Fibroblast of villous mesenchyme (primary cell): ENCODE measurements at places on chromosomes 13 and 19. TPM values are rescaled to one million over a fixed set of nuclear protein-coding genes. Genes with fewer than 3 reads are reported as not detected.

- DNase-seq, result no peak
Measured at GRCh38 chr19:33638167-33639034, 16.6 kb downstream of the CHST8 start.

Gene FUT1
- under 0.01 TPM in 2 replicates for total RNA-seq

Gene ACP7
- total RNA-seq, result not detected in 2 replicates

Gene CKAP2
- 20.9 and 39.3 TPM in 2 replicates for total RNA-seq

Gene IQCN
- 0.86 and 0.97 TPM in 2 replicates for total RNA-seq

- DNase-seq, result no peak
Measured at GRCh38 chr13:26459276-26460131, 98.0 kb upstream of the WASF3 start.

GRCh38 chr13:98445340-98446233, 131.3 kb downstream of the STK24 start:
- peak; percentile 58 for DNase-seq

GRCh38 chr13:24854311-24854710, 90.3 kb downstream of the RNF17 start:
- DNase-seq, result no peak

Gene DNAAF3
- total RNA-seq, result under 0.01 TPM in 1 of 2 replicates, not detected in the other

Gene GPC6
- total RNA-seq, result 6.0 and 16.1 TPM in 2 replicates

DNA sequence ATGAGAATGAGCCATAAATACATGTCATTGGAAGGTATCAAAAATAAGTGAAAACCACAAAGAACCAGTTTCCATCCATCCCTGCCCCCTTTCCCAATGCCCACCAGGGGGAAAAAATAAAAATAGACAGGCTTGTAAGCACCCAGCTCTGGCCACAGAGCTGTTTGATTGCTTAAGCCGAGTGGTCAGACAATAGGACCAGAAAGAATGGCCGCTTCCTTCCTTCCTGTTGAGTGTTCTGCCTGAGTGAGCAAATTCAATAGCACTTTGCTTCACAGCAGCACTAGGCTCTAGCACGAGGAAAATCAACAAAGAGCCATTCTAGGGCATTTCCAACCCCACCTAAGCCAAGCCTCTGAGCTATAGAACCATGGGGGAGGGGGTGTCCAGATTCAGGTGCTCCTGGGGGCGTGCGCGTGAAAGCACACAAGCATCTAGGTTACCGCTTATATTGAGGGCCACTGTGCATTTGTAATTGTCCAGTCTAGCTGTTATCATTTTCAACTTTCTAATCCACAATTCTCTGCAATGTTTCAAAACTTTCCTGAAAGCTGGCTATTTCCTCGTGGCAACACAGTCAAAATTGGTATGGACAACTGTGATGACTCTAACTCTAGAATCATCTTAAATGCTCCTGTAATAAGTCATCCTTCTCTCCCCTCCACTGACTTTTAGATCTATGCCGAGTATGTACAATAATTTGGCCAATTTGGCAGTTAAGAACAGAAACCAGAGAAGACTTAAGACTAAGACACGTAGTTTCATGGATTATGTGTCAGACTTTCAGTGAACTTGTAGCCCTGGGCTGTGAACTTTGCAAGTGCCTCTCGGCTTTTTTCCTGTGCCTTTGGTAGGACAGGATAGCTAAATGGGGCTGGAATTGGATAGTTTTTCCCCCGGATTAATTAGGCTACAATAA, 64.3 kb downstream of the SPRY2 start:
- peak; percentile 7 for DNase-seq

GRCh38 chr13:20924758-20925394, 22.3 kb upstream of the XPO4 start:
- DNase-seq, result peak; percentile 89

GRCh38 chr13:105232439-105232838, 1303.0 kb downstream of the EFNB2 start:
- peak; percentile 17 for DNase-seq

GRCh38 chr13:113579686-113580085, 4.9 kb upstream of the TFDP1 start:
- no peak for DNase-seq

GRCh38 chr19:9916719-9917118, 19.6 kb downstream of the OLFM2 start:
- DNase-seq, result no peak

GRCh38 chr13:94331281-94331680, 148.2 kb downstream of the DCT start:
- no peak for DNase-seq

- DNase-seq, result no peak
Measured at GRCh38 chr13:67299751-67300150, 69.6 kb upstream of the PCDH9 start.

Gene CGB5
- total RNA-seq, result 0.32 TPM in 1 of 2 replicates, not detected in the other

Gene ZNF816
- total RNA-seq, result 4.5 and 11.7 TPM in 2 replicates

Gene PRODH2
- total RNA-seq, result not detected in 2 replicates

- peak; percentile 76 for DNase-seq
Measured at GRCh38 chr13:50323440-50324065, 308.3 kb downstream of the KCNRG start.

Gene IFNL1
- not detected in 2 replicates for total RNA-seq

DNA sequence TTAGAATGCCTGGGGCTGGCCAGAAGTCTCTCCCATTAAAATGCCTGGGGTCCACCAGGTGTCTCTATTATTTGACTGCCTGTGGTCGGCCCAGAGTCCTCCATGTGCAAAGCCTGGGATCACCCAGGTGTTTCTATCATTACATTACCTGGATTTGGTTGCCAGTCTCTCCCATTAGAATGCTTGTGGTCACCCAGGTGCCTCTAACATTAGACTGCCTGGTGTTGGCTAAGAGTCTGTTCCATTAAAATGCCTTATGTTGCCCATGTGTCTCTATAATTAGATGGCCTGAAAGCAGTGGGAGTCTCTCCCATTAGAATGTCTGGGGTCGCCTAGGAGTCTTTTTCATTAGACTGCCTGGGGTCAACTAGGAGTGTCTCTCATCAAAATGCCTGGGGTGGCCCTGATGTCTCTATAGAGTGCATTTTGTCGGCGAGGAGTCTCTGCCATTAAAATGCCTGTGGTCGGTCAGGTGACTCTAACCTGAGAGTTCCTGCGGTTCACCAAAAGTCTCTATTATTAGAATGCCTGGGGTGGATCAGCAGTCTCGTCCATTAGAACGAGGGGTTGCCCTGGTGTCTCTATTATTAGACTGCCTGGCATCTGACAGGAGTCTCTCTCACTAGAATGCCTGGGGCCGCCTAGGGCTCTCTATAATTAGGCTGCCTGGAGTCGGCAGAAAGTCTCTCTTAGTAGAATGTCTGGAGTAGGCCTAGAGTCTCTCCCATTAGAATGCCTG, 1540.5 kb downstream of the UQCRFS1 start:
- no peak for DNase-seq

- DNase-seq, result no peak
Measured at GRCh38 chr19:8584965-8585893, 8.0 kb upstream of the MYO1F start.

DNA sequence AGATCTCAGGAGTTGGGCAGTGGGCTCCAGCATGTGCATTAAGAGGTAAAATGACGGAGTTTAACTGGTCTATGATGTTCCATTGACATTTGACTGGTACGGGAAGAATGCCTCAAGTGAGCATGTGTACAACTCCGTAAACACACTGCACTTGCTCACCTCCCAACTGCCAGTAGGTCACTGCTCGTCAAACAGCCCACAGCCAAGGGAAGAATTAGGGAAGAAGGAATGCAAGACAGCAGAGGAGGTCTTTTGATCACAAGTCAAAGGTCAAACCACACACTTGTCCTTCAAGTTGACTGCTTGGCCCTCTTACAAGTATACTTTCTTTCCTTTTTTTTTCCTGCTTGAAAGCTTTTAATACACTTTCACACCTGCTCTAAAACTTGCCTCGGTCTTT, 236.7 kb downstream of the B3GLCT start:
- no peak for DNase-seq

Gene LGALS4
- 0.43 TPM in 1 of 2 replicates, not detected in the other for total RNA-seq

Gene CRLF1
- not detected in 2 replicates for total RNA-seq

DNA sequence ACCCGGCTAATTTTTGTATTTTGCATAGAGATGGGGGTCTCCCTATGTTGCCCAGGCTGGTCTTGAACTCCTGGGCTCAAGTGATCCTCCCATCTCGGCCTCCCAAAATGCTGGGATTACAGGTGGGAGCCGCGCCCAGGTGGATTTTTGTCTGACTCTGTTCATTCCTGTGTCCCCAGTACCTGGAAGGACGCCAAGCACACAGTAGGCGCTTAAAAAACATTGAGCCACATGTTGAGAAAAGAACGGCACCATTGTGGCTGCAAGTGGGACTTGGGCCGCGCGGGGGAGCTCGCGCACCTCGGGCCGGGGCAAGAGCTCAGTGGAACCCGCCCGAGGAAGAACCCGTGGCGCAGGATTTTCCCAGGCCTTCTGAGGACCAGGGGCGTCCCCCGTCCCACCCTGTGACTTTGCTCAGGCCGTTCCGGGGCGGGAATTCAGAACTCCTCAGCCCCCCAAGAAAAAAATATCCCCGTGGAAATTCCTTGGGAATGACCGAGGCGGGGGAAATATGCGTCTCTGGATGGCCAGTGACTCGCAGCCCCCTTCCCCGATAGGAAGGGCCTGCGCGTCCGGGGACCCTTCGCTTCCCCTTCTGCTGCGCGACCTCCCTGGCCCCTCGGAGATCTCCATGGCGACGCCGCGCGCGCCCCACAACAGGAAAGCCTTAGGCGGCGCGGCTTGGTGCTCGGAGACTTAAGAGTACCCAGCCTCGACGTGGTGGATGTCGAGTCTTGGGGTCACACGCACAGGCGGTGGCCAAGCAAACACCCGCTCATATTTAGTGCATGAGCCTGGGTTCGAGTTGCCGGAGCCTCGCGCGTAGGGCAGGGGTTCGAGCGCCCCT, 1.4 kb upstream of the ICAM1 start:
- DNase-seq, result peak; percentile 73

- peak; percentile 52 for DNase-seq
Measured at GRCh38 chr19:835210-835810, 5.5 kb upstream of the PRTN3 start.

DNA sequence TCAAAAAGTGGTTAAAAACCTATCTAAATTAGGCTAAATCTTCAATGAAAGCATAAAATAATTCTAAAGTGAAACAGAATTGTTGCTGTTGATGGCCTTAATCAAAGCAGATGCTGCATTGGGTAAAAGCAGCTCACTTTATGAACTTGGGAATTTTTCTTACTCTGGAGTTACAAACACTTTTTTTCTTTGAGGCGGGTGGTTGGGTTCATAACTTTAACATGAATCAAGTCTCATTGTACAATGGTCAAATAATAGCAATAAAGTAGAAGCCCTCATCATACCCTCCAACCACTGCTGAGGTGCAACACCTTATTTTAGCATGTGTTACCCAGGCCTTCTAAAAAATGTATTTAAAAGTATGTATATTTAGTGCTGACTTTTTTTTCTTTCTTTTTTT, 29.1 kb downstream of the NUP58 start:
- no peak for DNase-seq

- no peak for DNase-seq
Measured at GRCh38 chr19:47022541-47023447, 3.2 kb downstream of the NPAS1 start.

DNA sequence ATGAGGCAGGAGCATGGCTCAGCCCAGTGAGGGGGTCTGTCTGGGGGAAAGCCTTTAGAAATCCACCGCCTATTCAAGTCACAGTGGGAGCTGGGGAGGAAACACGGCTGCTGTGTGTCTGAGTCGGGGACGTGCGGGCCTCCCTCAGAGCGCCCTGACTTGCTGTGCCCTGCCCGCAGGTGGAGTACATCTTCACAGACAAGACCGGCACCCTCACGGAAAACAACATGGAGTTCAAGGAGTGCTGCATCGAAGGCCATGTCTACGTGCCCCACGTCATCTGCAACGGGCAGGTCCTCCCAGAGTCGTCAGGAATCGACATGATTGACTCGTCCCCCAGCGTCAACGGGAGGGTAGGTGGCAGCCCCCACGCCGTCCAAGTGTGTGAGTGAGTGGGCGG, 137.8 kb upstream of the MCF2L start:
- DNase-seq, result no peak

Gene KIR2DL3
- total RNA-seq, result not detected in 2 replicates

DNA sequence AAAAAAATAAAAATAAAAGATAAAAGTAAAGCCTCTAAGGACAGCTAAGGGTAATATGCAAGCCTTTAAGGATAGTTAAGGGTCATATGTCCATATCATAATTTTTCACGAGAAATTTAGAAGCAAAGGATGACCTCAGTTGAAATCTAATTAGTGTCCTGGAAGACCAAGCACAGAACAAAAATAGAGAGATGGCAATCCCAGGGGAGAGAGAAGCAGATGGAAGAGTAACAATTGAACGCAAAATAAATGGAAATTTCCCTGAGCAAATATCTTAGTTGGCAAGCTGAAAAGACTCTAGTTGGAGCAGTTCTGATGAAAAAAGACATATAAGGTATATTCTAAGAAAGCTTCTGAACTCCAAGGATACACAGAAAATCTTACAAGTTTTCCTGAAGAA, 275.4 kb downstream of the NALCN start:
- DNase-seq, result no peak

DNA sequence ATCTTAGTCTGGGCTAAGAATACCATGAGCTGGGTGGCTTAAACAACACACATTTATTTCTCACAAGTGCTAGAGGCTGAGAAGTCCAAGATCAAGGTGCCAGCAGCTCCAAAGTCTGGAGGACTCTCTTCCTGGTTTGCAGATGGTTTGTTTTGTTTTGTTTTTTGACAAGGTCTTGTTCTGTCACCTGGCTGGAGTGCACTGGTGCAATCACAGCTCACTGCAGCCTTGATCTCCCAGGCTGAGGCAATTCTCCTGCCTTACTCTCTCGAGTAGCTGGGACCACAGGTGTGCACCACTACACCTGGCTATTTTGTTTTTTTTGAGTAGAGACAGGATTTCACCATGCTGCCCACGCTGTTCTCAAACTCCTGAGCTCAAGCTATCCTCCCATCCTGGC, 15.5 kb downstream of the APLP1 start:
- no peak for DNase-seq

DNA sequence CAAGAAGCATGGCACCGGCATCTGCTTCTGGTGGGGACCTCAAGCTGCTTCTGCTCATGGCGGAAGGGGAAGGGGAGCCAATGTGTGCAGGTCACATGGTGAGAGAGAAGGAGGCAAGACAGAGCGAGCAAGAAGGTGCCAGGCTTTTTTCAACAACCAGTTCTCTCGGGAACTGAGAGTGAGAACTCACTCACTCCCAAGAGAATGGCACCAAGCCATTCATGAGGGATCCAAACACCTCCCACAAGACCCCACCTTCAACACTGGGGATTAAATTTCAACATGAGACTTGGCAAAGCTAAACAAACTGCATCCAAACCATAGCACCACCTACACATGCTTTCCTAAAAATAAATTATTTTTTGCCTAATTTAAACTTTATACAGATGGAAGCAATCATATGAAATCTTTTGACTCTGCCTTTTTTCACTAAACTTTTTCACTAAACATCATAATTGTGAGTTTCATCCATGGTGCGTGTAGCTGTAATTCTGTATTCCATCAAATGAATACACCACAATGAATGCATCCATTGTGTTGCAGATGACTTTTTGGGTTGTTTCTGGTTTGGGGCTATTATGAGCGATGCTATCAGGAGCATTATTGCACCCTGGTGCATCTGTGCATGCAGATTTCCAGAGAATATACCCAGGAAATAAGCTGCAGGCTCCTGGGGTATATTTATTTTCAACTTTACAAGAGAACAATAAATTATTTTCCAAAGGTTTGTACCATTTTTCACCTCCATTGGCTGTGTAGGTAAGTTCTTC, 14.6 kb upstream of the IPO5 start:
- no peak for DNase-seq

Gene VSTM2B
- total RNA-seq, result not detected in 2 replicates

Gene IGSF23
- total RNA-seq, result 0.32 and 0.43 TPM in 2 replicates
